CD4-positive, alpha-beta T cell (primary cell): ENCODE measurements at places on chromosomes 2 and 18.

DNA sequence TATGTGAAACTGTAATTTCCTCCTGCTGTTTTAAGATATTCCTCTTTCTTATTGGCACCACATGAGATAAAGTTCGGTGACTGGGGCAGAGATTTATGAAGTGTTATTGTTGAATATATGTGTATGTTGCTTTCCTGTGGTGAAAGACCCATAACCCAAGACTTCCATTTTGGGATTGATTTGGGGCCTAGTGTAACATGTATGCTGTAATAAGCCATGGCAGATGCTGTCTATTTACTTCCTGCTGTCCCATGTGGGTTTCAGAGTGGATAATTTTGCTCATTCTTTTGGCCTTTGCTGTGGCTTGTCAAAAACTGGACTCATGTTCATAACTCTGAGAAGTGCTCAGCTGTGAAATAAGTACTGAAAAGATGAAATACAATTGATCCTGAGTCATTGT, 10.8 kb upstream of the MYO1B start:
- no peak for DNase-seq

DNA sequence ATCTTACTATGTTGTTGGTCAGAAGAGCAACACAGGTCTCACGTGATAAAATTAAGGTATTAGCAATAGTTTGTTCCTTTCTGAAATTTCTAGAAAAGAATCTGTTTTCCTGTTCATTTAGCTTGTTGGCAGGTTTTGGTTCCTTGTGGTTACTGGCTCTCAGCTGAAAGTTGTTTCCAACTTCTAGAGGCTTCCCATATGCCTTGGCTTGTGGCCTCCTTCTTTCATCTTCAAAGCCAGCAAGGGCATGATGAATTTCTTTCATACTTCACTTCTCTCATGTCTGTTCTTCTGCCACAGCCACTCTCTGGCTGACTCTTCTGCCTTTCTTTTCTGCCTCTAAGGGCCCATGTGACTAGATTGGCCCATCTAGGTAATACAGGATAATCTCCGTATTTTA, 193.7 kb downstream of the TRIB2 start:
- DNase-seq: no peak

DNA sequence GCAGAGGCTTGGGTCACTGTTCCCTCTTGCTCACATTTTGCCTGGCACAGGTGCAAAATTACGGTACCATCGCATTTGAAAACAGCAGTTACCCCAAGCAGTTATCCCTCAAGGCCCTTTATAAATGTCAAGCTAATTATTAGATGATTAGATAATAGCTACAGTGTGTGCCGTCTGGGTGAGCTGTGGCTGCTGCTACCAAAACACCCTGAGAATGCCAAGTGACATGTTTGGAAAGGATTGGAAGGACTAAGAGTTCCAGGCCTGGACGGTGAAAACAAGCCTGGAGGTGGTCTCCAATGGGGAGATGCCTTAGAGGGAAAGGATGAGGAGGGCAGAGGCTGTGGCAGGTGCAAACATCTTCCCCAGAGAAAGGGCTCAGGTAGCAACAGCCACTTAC, 120.6 kb downstream of the CAPN13 start:
- DNase-seq: no peak

DNA sequence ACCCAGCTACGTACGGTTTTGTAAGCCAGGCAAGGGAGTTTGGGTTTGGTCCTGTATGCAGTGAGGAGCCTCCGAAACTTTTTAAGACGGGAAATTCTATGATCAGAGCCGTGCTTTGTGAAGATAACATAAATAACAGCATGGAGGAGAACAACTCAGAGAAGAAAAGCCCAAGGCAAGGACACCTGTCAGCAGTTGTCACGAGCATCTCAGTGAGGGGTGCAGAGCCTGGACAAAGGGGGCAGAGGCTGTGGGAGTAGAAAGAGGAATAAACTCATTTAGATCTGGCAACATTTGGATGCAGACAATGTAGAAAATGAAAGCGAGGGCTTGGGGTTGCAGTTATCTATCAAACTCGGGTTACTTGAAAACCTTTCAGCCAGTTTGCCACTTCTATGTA, 64.5 kb downstream of the CAVIN2 start:
- DNase-seq: no peak

- no peak for DNase-seq
Measured at GRCh38 chr18:56836173-56836572, 185.0 kb downstream of the WDR7 start.

DNA sequence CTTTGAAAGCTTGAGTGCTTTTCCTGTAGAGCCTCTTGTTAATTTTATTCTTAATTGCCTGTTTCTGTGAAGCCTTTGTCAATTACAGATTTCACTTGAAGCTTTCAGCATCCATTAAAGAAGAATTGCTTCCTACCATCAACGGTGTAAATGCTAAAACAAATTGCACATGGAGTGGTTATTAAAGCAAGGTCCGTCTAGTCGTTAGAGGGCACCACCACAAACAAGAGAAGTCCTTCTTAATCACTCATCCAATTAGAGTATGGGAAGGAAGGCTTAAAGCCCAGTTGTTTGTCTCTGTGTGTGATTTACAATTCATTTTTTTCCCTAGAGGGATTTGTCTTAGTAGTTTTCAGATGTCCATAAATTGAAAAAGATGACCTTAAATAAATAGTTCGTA, 1.6 kb downstream of the KCNJ3 start:
- DNase-seq: no peak
